NCI-H1436 treated with DMSO at 0.1 percent for 48 hours (cell line): ENCODE measurements at places on chromosomes 12 and 14.

DNA sequence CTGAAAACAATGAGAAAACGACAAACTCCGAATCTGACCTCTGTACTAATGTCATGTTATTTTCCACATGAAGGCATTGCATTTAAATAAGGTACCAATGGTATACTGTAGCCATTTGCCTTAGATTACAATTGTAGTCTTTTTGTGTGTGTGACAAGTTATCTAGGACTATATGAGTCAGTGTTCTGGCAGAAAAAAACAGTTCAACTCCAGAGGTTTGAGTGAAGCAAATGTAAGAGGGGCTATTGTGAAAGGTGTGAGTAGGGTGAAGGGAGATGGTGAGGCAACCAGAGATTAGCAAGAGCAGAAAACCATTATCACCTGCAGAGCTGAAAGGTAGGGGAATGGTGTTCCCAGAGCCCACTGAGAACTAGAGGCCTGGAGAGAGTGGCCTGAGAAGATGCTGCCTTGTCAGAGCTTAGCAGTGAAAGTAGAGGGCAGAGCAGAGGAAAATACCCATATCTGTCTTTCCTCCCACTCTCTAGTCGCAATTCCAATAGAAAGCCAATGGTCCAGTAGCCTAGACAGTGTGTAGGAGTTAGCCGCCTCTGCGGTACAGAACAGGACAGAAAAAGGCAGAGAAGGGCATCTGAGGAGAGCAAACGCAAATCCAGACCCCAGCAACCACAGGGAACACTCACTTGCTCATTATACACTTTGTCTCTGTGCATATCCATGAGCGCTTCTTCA, 112.2 kb downstream of the DYRK2 start:
- no peak for DNase-seq

GRCh38 chr12:55722948-55723347, 2.8 kb downstream of the RDH5 start:
- no peak for DNase-seq

- no peak for DNase-seq
These were observed 100.9 kb upstream of the CPNE8 start for GRCh38 chr12:39006286-39006685.

DNA sequence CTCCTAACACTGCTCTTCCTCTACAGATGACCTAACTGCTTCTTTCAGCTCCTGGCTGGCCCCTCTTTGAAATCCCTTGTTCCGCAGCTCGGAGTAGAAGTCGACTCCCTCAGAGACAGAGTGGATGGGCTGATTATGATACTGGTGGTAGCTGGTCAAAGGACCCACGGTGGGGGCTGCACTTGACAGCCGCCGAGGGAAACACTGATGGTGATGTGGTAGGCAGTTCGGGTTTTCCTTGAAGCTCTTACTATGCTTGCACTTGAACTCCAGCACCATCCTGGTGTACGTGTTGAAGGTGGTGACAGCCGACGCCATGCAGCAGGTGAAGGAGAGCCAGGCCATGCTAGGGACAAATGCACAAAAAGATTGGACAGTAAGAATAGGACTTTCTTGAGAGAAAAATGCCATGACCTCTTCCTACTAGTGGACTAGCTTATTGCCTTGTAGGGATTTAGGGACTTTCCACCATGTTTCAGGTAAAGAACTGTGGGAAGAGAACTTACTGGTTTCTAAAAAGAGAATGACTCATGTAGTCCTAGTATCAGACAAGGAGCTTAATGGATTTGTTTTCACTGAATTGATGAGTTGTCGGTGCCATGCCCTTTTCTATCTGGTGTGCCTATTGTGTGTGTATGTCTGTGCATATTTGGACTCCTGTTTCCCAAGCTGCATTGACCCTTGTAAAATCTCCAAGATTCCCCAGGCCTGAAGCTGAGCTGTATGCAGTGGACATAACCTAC, 18.4 kb downstream of the GSG1 start:
- DNase-seq, result no peak

DNA sequence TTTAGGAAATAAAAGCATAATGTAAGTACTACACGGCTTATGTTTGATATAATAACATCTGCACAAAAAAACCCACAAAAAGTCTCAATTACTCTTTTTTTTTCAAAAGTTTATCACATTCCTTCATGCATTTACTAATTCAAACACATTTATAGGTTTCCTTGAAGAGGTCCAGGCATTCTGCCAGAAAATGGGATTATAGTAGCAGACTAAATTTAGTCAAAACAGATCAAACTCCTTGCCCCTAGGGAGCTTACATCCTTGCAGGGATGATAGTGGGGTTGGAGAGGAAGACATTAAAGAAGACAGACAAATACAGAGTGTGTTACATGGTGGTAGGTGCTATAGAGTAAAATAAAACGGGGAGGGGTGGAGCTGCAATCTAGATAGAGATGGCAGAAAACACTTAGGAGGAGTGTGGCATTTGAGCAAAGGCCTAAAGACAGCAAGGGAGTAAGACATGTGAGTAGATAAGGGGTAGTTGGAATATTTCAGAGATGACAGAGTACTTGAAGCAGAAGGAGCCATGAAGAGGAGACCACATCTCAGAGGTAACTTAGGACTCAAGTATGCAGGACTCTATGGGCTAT, 266.9 kb downstream of the PPFIA2 start:
- DNase-seq, result no peak

DNA sequence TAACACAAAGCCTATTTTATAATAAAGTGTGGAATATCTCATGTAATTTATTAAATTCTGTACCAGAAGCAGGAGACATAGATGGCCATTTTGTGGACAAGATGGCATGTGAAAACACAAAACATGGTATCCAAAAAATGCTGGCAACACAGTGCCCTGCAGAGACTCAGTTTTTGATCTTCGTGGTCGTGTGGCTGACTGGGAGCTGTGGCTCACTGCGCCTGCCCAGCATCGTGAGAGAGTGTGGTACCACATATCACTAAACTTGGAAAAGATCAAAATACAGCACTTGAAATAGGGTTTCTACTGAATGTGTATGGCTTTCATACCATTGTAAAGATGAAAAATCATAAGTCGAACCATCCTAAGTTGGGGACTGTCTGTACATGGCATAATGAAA, 43.0 kb upstream of the MANSC4 start:
- DNase-seq, result no peak

GRCh38 chr12:79665212-79665887, 25.4 kb downstream of the PAWR start:
- no peak for DNase-seq

GRCh38 chr14:103606963-103607668, 21.9 kb upstream of the KLC1 start:
- no peak for DNase-seq

DNA sequence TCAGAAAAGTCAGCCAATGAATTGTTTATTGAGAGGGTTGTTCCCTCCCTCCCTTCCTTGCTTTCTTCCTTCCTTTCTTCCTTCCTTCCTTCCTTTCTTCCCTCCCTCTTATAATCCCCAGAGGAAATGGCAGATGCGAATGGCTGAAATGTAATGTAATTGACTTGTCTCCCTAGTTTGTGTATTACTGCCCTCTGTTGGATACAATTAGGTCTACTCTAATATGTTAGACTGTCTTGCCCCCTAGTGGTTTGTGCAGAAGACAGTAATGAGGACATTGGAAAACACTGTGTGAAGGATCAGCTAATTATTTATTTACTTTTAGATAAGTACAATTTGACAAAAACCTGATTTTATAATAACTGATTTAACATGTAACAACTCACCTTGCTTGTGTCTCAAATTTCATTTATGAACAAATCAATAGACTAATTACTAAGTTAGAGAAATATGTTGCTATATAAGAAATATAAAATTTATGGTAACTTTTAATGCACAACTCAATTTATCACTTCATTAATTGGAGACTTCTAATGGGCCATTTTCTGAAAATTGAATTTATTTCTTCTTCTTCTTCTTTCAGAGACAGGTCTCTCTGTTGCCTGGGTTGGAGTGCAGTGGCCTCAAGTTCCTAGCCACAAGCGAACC, 229.8 kb upstream of the LRIG3 start:
- peak; percentile 61 for DNase-seq

GRCh38 chr12:123094349-123095077, 56.4 kb downstream of the PITPNM2 start:
- no peak for DNase-seq

DNA sequence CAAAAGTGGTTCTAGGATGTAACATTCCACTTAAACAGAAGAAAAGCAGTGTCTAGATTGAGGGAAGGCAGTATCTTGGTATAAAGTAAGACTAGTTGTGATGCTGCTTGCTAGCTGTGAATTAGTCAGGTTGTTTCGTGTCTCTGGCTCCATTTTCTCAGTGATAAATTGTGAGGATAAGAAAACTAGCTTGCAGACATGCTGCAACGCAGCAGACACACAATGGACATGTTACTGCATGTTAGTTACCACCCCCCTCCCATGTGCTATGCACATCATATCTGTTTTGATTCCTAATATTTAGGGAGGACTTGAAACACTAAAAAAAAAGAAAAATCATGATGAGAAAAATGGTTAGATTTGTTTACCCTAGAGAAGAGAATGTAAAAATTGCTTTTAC, 2.9 kb downstream of the CCNK start:
- DNase-seq, result no peak

- no peak for DNase-seq
These were observed 10.8 kb upstream of the CMA1 start for GRCh38 chr14:24518851-24519250.

DNA sequence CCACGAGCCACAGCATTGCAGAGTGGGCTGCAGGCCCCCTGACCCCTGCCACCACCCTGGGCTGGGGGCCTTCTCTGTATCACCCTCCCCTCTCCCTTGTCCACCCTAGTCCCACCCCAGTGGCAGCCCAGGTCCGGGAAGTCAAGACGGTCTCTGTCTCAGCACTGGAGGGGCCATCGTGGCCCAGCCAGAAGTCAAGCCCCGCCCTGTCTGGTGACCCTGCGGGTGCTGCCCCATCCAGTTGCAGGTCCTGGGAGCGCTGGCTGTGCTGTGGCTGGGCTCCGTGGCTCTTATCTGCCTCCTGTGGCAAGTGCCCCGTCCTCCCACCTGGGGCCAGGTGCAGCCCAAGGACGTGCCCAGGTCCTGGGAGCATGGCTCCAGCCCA, 2.7 kb downstream of the PLD4 start:
- DNase-seq, result no peak

DNA sequence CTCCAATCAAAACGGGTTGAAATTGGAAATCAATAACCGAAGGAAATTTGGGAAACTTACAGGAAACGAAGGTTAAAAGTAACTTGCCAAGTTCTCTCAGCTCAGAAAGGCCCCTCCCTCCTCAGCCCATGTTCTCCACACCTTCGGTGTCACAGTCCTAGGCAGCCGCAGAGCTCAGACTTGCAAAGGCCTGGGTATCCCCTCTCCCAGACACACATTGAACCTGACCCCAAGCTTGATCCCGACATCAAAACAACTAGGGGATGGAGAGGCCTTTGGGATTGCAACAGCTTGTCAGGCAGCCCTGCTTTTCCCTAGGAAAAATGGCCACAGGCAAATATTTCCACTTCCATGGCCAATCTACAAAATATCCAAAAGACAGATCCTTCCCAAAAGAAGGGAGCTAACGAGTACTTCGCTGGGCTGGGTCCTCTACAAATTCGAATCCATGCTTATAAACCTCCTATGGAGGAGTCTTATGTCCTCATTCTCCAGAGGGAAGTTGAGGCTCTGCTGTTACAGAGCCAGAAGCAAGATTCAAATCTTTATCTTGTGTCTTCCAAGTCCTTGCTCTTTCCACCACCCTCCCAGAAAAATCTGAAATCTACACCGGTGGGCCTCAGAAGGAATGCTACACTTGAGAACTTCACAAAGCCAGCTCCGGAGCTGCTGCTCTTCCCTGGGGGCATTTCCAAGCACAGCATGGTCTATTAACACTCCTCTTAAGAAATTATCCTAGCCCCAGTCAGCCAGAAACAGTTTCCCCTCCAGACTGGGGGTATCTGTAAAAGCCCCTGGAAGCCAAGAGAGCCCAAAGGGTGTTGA, 35.7 kb upstream of the PNMA1 start:
- no peak for DNase-seq

DNA sequence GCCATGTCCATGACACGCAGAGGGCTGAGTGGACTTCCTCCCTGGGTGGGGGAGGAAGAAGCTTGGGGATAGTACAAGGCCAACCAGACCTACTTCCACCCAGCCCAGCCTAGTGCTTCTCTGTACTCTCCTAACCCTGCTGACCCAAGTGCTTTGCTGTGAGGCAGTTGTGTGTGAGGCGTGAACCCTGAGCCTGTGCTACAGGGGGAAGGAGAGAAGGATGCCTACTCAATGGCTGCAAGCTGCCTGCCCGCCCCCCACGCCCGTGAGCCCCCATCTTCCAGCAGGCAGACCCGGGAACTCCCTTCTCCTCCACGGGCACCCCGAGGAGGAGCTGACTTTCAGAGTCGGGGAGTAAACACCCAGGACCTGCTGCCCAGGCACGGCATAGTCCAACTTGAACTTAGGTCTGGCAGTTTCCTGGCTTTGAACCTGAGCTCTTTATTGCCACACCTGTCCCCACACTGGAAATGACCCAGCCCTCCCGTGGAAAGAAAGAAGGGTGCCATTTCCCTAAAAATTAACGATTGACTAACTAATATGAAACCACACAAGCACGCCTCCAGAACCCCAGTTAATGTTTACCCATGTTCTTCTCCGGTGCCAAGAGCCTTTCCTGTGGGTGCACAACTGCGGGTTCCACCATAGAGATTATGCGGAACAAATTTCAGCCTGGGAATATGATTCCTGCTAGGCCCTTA, 10.8 kb downstream of the ALDH2 start:
- DNase-seq, result no peak

- DNase-seq, result no peak
These were observed 699.9 kb downstream of the C12orf50 start for GRCh38 chr12:87329076-87329863.

- no peak for DNase-seq
These were observed 37.3 kb upstream of the EML1 start for GRCh38 chr14:99755629-99756603.

DNA sequence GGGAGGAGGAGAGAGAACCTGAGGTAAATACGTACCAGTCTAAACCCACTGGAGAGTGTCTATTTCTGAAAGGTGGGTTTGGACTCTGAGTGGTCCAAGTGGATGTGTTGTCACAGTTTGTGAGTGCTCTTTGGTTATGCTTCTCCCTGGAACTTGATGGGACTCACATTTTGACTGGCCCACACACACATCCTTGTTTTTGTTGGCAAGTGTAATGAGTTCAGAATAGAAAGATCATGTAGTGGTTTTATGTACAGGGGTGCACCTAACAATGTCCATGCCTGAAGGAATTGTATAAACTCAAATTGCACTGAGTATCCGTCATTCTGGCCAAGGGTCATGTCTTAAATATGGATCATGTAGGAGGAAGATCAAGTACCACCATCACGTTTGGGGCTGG, 4.8 kb downstream of the PPFIBP1 start:
- DNase-seq, result no peak

- DNase-seq, result no peak
These were observed 10.8 kb downstream of the INF2 start for GRCh38 chr14:104700225-104700651.

GRCh38 chr14:68124050-68124449, 304.5 kb downstream of the RAD51B start:
- no peak for DNase-seq

- DNase-seq, result no peak
These were observed at the start of gene OR4Q2 for GRCh38 chr14:20001863-20002262. OR4Q2 (plus strand) TSS chr14:20002163.

DNA sequence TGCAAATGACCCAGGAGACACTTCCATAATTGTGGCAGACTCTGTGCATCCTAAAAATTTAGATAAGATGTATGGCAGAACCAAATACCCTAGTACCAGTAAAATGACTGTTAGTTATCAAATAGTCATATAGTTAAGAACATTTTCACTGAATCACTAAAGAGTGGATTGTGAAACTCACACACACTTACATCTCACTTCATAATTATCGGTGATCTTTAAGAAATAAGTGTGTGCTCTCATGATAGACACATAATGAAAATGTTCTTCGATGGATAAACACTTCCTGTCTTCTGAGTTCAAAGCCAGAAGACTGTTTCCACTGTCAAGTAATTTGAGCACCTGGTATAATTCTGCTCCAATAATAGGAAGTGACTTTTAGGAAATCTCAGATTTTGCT, 19.1 kb upstream of the KLRB1 start:
- no peak for DNase-seq
